ENCODE measurements at places on chromosomes 6 and 20. TPM values are rescaled to one million over a fixed set of nuclear protein-coding genes. Genes with fewer than 3 reads are reported as not detected.

The OXT gene
- 1.5 TPM for total RNA-seq

The LGSN gene
- 0.07 TPM for total RNA-seq

The GPSM3 gene
- 21.2 TPM for total RNA-seq

The CYP24A1 gene
- total RNA-seq, result 0.03 TPM

The PET117 gene
- total RNA-seq, result 17.2 TPM

The PRDM1 gene
- 2.4 TPM for total RNA-seq

The EBF4 gene
- 2.6 TPM for total RNA-seq

The TREML2 gene
- not detected for total RNA-seq

- peak; percentile 47 for DNase-seq
Observed at GRCh38 chr20:2767768-2768631, 32.4 kb downstream of the CPXM1 start.

GRCh38 chr20:35563834-35564233 is 22.0 kb downstream of the ERGIC3 start:
- no peak for DNase-seq

GRCh38 chr6:151811081-151811480 is 3.6 kb downstream of the ESR1 start:
- DNase-seq, result no peak

DNA sequence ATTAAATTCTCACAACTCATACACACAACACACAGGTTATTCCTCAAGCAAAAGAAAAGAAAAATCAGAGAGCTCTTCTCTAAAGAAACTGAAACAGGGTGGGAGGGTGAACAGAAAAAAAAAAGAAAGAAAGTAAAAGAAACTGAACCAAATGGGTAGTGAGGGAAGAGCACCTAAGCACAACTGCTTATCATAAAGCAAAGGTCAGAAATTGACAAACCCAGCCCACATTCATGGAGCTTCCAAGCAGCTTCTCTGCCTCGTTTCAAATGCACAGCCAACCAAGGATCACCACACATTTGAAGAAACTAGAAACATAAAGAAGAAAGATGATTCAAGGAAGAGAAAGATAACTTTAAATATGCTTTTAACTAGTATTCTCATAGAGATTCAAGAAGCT is 90.5 kb downstream of the RNGTT start:
- no peak for DNase-seq

GRCh38 chr20:22232923-22233322 is 351.4 kb downstream of the FOXA2 start:
- DNase-seq, result no peak

DNA sequence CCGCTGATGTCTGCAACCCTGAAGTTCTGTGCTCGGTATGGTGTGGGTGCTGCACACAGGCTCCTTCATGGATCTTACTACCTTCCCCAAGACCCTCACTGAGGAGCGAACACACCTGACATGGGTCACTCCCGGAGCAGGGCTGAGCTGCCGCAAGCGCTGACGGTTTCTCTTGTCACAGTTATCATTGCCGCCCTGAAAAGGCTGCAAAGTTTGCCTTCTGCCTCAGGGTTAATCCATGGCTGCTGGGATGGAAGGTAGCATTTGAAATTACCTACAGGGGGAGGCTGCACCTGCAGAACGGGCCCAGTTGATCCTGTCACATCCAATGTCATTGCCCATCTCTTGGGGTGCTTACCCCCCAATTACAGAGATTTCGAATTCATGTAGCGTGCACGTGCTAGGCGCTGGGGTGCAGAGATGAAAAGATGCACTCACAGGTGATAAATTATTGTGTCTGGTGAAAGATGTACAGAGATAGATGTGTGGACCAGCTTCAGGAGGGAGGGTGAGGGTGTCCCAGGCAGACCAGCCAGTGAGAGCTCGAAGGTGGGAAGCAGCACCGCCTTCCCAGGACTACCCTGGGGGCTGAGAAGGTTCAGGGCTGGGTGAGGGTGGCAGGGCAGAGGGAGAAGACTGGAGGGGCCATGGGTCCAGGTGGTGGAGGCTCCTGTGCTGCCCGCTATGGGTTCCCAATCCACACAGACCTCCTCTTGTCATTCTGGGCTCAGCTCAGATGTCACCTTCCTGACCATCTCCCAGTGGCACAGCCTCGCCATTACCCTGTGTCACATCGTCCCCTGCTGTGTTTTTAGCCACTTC is 120.1 kb downstream of the SYCP2 start:
- DNase-seq, result peak; percentile 23

GRCh38 chr20:36507746-36508145 is 33.6 kb upstream of the MYL9 start:
- no peak for DNase-seq

- no peak for DNase-seq
Observed at GRCh38 chr6:130740308-130740707, 86.9 kb upstream of the SMLR1 start.

DNA sequence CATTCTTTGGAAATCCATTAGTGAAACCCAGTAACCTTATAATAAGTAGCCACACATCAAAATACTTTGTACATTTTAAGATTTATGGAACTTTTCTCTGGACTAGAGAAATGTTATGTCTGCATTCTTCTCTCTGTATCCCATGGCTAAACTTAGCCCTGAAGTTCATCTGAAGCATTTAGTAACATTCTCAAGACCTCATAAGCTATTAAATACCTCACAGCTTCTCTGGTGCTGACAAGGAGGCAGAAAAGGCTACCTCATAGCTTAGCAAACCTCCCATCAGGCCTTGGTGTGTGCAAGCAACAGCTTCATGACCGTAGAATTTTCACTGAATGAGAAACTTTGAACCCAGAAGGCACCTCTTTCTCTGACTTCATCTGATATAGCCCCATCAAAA is 38.9 kb upstream of the HDGFL1 start:
- DNase-seq, result no peak

DNA sequence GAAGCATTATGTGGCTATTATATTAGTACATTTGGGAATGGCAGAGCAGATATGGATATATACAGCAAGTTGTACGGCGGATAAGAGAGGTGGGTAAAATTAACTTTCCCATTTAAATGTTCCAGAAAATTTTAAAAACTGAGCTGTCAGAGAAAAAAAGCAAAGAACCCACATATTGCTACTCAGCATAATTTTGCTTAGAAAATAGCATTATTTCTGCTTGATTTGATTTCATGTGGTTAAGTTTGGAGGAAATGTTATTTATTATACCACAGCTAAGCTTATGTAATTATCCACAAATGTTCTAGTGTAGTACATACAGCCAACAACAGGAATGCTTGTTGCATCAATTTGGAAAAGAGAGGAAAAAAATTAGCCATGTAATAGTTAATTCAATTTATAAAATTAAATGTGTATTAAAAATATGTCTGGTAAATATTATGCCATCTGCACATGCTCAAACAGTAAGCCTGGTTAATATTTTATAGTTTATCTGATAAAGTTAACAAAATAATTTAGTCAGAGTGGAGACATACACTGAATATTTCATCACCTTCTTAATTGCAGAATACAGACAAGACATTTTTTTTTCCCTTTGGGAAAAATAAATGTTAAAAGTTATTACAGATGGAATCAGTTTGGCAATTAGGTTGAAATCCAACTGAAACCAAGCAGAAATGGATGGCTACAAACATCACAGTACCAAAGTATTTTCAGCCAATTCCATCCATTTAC is 172.1 kb upstream of the ID4 start:
- no peak for DNase-seq

DNA sequence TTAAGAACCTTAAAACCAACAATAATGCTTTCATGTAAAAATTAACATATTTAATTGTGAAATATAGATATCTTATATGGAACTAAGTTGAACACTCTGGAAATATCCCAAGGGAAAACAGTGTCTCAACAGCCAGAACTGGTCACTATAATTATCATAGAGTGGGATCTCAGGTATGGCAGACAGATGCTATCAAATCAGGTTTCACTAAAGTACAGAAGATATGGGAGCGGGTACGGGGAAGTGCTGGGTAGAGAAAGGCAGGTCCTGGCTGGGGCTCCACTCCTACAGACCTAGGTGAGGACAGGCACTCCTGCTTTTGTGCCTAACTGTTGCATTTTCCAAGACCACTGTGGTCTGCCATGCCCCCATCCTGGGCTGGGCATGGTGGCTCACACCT is 128.2 kb upstream of the BEND3 start:
- DNase-seq, result no peak

GRCh38 chr6:144215402-144215931 is 65.2 kb downstream of the STX11 start:
- peak; percentile 26 for DNase-seq

DNA sequence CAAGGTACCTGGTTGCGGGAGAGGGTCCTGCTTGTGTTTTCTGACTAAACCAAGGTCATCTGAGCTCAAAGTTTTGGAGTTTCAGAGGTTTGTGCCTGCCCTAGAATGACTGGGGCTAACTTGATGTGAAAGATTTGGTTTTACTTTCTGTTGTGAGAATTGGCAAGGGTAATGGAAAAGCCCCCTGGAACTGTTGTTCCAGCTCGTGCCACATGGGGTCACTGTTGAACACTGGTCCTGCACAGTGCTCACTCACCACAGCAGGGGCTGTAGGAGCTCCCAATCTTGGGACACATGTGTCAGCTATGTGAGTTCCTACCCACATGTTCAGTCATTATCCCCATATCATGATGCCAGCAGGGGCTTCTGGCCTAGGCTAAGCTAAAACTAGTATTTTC is 6.5 kb downstream of the TGM6 start:
- DNase-seq, result peak; percentile 82

DNA sequence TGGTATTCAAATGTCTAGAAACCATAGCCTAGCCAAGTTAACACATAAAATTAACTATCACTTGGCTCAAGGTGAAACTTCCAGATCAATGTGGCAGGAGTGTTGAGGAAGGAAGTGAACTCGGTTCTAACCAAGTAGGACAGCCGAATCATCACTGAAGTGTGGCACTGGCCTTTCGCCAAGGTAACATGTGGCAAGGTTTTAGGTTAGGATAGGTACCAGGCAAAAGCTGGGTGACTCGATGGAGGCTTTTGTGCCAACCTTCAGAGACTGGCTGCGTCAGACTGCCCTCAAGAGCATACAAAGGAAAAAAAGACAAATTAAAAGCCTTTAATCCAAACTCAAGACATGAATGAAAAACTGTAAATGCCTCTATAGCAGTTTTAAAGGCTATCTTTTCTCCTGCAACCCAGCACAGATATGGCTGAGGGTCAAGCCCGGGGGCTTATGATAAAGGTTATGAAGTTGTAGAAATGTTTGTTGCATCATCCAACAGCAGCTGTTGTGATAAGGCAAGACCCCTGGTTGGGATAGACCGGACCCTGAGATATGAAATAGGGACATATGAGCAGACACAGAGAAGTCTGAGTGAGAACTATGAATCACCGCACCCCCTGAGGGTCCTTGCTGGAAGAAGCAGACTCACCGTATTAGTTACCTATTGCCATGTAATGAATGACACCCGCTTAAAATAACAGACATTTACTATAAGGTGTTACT is 11.9 kb downstream of the PSMB9 start:
- no peak for DNase-seq

DNA sequence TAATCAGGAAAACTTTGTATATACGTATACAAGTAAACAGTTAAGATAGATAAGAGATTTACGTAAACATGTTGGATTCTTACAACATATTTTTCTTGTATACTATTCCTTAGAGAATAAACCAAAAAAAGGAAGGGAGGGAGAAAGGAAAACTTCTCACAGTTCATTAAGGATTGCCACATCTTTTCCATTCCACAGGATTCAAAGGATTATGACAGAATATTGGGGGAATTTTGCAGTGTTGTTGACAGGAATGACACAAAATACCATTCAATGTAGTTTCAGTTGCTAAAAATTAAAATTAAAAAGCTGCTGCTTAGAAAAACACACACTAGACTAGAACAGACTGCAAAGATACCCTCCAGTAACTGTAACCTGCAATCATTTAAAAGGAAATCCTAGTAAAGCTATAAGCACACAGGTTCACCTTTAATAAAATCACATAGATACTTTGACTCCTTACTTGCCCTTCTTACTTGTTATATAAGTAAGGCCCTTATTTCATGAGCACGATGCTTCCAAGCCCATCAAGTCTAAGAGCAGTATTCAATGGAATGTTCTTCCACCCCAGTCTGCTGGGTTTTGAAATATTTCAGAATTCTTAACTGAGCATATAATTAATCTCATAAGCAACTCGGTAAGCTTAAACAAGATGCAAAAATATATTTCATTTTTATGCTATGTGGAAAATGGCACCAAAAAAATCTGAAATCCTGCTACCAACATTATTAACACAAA is 107.8 kb downstream of the SMLR1 start:
- no peak for DNase-seq

DNA sequence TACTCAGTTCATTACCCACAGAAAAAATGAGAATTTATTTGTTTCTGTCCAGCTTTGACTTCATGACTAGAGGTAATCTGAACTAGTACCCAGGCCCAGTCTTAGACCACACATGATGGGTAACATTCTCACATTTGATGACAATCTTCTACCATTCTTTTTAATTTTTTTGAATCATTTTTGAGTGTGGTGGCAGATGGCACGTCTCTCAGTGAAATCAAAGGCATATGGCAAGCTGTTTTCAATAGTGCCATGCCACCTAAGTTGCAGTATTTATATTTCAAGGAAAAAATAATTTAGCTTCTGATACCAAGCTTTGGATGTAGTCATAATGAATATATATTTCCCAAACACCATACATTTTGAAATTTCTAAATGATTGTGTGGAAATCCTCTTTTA is 88.8 kb upstream of the HS3ST5 start:
- DNase-seq, result no peak

- peak; percentile 73 for DNase-seq
Observed at GRCh38 chr20:32580970-32581838, 3.9 kb downstream of the NOL4L start.

DNA sequence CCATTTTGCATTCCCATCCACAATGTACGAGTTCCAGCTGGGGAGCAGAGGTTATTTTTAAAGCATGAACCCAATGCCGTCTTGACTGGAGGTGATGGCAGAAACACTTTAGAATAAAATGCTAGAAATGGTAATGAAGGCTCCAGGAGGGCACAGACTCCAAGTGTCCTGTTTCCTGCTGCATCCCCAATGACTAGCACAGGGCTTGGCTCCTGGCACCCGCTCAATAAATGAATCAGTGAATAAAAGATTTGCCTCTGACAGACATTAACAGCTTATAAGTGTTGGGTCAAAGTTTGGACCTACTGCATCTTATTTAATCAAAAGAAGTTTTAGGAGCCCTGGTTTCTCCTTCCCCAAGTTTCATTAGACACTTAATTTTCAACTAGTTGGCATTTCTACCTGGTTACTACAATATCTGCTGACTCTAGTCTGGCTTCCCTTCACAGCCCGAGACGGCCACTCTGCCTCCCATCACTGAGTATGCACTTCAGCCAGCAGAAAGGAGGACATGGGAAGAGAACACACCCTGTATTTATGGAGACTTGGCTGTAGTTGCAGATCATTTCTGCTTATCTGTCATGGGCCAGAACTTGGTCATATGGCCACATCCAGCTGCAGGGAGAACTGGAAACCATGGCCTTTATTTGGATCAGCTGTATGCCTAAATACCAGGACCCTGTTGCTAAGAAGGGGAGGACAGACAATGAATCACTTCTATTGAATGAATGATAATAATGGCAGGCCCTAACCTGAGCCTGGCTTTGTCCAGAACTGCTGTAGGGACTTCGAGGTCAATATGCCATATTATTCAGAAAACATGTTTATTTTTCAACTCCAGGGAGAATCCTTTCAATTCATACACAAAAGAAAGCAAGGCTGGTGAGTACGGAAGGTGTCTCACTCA is 63.1 kb downstream of the TTI1 start:
- no peak for DNase-seq

Data from H7 (cell line).